ENCODE measurements at places on chromosomes 13 and 19. TPM values are rescaled to one million over a fixed set of nuclear protein-coding genes. Genes with fewer than 3 reads are reported as not detected.

DNA sequence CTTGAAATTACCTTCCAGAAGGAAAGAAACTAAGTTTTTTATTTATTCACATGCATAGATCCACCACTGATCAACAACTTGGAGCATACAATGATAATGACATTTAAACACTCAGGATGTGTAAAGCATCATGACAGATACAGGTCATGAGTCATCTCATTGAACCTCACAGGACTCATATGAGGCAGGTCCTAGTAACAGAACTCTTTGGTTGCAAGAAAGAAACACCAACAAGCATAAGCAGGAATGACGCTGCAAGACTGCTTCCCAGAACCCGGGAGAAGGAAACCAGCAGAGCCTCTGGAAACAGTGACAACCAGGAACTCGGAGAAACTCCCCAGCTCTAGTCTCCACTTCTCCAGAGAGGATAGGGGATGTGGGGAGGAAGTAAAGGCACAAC, 60.8 kb upstream of the IPO5 start:
- no peaks in the 10 kb centered on the region for H3K36me3 ChIP-seq
- no peaks in the 10 kb centered on the region for H3K27me3 ChIP-seq
- no peak for DNase-seq
- H3K27ac ChIP-seq, result no peak overlapping the region

- H3K4me3 ChIP-seq, result peak overlapping the region; percentile 77
- no peaks in the 10 kb centered on the region for H3K36me3 ChIP-seq
- H3K4me1 ChIP-seq, result no peaks in the 10 kb centered on the region
- no peak overlapping the region for H3K27ac ChIP-seq
- no peaks in the 10 kb centered on the region for H3K27me3 ChIP-seq
Measured at GRCh38 chr19:40365613-40366401, 17.3 kb downstream of the PLD3 start.

DNA sequence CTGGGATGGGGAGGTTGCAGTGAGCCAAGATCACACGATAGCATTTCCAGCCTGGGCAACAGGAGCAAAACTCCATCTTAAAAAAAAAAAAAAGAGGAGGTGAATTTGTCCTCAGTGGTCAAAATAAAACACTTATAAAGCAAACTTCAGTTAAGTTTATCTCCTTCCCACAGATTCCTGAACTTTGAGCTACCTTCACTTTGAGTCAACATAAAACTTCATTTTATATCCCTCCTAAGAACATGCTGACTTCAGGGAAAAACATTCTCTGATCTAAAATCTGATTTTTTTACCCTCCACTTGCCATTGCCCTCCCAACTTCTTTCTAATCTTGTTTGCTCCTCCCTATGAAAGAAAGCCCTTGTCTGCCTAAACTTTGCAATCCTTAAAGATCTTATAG, 59.0 kb downstream of the ZNF429 start:
- no peak for DNase-seq
- H3K27me3 ChIP-seq, result no peaks in the 10 kb centered on the region
- peaks cover 2% of the 10 kb centered on the region for H3K4me1 ChIP-seq
- peaks cover 4% of the 10 kb centered on the region for H3K36me3 ChIP-seq
- no peak overlapping the region for H3K27ac ChIP-seq

GRCh38 chr13:112442483-112443090, 66.4 kb downstream of the SPACA7 start:
- H3K27ac ChIP-seq, result no peak overlapping the region
- H3K27me3 ChIP-seq, result peaks cover 7% of the 10 kb centered on the region
- DNase-seq, result peak; percentile 83
- no peaks in the 10 kb centered on the region for H3K36me3 ChIP-seq
- H3K4me3 ChIP-seq, result no peak overlapping the region

GRCh38 chr13:60453490-60453889, 56.5 kb downstream of the TDRD3 start:
- no peaks in the 10 kb centered on the region for H3K36me3 ChIP-seq
- DNase-seq, result no peak
- H3K4me1 ChIP-seq, result no peaks in the 10 kb centered on the region
- no peak overlapping the region for H3K4me3 ChIP-seq
- no peak overlapping the region for H3K27ac ChIP-seq
- H3K27me3 ChIP-seq, result no peaks in the 10 kb centered on the region

- no peak overlapping the region for H3K27ac ChIP-seq
- no peak overlapping the region for H3K4me3 ChIP-seq
- no peaks in the 10 kb centered on the region for H3K27me3 ChIP-seq
- DNase-seq, result no peak
Measured at GRCh38 chr19:4487572-4487971, 15.5 kb downstream of the HDGFL2 start.

- DNase-seq, result no peak
- no peak overlapping the region for H3K27ac ChIP-seq
- no peak overlapping the region for H3K4me3 ChIP-seq
- no peaks in the 10 kb centered on the region for H3K36me3 ChIP-seq
- no peaks in the 10 kb centered on the region for H3K27me3 ChIP-seq
- no peaks in the 10 kb centered on the region for H3K4me1 ChIP-seq
Measured at GRCh38 chr13:74248477-74248876, 114.3 kb upstream of the KLF12 start.

- DNase-seq, result no peak
- H3K27me3 ChIP-seq, result no peaks in the 10 kb centered on the region
- no peak overlapping the region for H3K27ac ChIP-seq
- H3K4me1 ChIP-seq, result no peaks in the 10 kb centered on the region
Measured at GRCh38 chr19:53892981-53893325, 11.0 kb downstream of the PRKCG start.

- H3K4me1 ChIP-seq, result no peaks in the 10 kb centered on the region
- H3K36me3 ChIP-seq, result peaks cover 89% of the 10 kb centered on the region
- DNase-seq, result peak; percentile 62
- H3K27me3 ChIP-seq, result no peaks in the 10 kb centered on the region
Measured at GRCh38 chr19:5590865-5591154, 23.1 kb upstream of the TINCR start.

- DNase-seq, result peak; percentile 93
- H3K27ac ChIP-seq, result peak overlapping the region; percentile 91
- H3K36me3 ChIP-seq, result no peaks in the 10 kb centered on the region
- H3K4me1 ChIP-seq, result no peaks in the 10 kb centered on the region
- no peaks in the 10 kb centered on the region for H3K27me3 ChIP-seq
Measured at GRCh38 chr19:48812094-48812929, 1.5 kb upstream of the BCAT2 start.

GRCh38 chr13:26050568-26051230, 1.1 kb downstream of the SHISA2 start:
- H3K4me3 ChIP-seq, result peak overlapping the region; percentile 59
- no peaks in the 10 kb centered on the region for H3K36me3 ChIP-seq
- H3K27me3 ChIP-seq, result peaks cover 3% of the 10 kb centered on the region
- DNase-seq, result peak; percentile 71

DNA sequence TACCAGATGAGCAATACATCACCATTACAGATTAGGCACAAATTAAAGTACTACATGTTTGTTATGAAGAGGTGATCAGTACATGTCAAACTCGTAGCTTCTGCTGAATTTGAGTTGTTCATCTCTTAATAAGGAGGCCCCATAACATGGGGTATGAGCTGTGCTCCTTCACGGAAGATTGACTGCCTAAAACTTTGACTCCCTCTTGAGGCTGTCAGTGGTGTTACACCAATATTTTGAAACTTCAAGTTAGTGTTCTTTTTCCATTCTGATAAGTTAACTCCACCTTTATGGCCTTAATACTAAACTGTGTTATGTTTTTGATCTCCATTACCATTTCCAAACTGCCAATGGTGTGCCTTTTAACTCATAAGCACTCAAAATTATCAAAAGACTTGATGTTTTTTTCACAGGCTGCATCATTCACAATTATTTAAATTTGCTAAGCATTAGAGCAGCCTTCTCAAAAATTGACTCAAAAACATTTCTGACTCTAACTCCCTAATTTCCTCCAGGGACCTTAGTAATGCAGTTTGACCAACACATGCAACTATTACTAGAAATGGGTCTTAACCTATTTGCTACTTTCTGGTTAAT, 1591.5 kb downstream of the PCDH9 start:
- no peaks in the 10 kb centered on the region for H3K36me3 ChIP-seq
- H3K27me3 ChIP-seq, result no peaks in the 10 kb centered on the region
- H3K27ac ChIP-seq, result no peak overlapping the region
- H3K4me3 ChIP-seq, result no peak overlapping the region
- H3K4me1 ChIP-seq, result no peaks in the 10 kb centered on the region
- no peak for DNase-seq

GRCh38 chr13:100980171-100980570, 305.6 kb upstream of the TMTC4 start:
- no peaks in the 10 kb centered on the region for H3K36me3 ChIP-seq
- H3K4me3 ChIP-seq, result no peak overlapping the region
- H3K27ac ChIP-seq, result no peak overlapping the region
- no peaks in the 10 kb centered on the region for H3K4me1 ChIP-seq
- no peak for DNase-seq

DNA sequence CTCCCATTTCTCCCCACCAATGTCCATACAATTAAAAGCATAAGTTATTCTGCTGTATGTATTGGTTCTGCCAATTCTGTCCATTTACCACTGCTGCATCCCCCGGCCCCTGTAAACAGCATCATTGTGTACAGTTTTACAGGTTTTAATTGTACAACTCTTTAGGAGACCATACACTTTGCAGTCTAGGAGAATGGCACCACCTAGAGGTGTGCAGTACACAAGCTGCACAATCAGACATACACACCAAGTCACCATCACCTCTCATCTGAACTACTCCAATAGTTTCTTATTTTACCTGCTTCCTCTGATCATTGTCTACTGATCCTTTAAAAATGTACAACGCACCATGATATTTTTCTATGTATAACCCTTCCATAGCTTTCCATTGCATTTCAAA, 855.9 kb upstream of the KLHL1 start:
- DNase-seq, result peak; percentile 4
- no peak overlapping the region for H3K27ac ChIP-seq
- no peaks in the 10 kb centered on the region for H3K27me3 ChIP-seq
- H3K4me3 ChIP-seq, result no peak overlapping the region
- H3K4me1 ChIP-seq, result no peaks in the 10 kb centered on the region
- H3K36me3 ChIP-seq, result no peaks in the 10 kb centered on the region

DNA sequence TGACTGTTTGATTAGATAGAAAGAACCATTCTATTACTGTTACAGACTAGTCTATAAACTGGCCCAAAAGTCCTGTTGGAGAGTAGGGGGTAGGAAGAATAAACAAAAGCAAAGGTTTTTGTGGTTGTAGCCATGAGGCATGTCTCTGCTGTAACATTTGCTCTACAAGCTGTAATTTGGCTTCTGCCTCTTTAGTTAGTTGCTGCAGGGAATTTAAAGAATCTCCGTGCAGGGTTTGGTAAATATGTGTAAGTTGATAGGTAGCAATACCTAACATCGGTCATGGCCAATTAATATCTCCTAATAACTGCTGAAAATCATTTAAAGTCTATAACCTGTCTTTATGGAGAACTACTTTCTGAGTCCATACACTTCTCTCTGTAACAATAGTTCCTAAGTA, 13.0 kb downstream of the FPR3 start:
- H3K27ac ChIP-seq, result no peak overlapping the region
- no peak for DNase-seq
- H3K4me1 ChIP-seq, result no peaks in the 10 kb centered on the region
- no peaks in the 10 kb centered on the region for H3K36me3 ChIP-seq

- H3K27ac ChIP-seq, result peak overlapping the region; percentile 55
- H3K27me3 ChIP-seq, result no peaks in the 10 kb centered on the region
- peaks cover 23% of the 10 kb centered on the region for H3K36me3 ChIP-seq
- no peak overlapping the region for H3K4me3 ChIP-seq
- no peaks in the 10 kb centered on the region for H3K4me1 ChIP-seq
- no peak for DNase-seq
Measured at GRCh38 chr19:40241809-40242384, 15.4 kb upstream of the CCNP start.

DNA sequence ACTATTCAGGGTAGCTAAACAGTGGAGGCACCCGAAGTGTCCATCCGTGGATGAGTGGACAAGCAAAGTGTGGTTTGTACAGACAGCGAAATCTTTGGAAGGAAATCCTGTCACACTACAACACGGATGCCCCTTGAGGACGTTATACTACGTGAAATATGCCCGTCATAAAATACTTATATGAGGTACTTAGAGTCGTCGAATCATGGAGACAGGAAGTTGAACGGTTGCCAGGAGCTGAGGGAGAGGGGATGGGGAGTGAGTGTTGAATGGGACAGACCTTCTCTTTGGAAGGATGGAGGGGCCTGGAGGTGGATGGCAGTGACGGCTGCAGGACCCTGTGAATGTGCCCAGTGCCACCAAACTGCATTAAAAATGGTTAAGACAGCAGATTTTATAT, 11.6 kb downstream of the ATP4B start:
- H3K27me3 ChIP-seq, result no peaks in the 10 kb centered on the region
- no peak overlapping the region for H3K27ac ChIP-seq
- peak; percentile 28 for DNase-seq
- H3K4me1 ChIP-seq, result peaks cover 5% of the 10 kb centered on the region
- H3K36me3 ChIP-seq, result no peaks in the 10 kb centered on the region
- H3K4me3 ChIP-seq, result no peak overlapping the region

Gene FUT1
- 2.3 TPM for polyA plus RNA-seq

Gene YIF1B
- polyA plus RNA-seq, result 62.7 TPM

Gene IGLON5
- polyA plus RNA-seq, result 0.15 TPM

Gene MYBPC2
- not detected for polyA plus RNA-seq

Gene CD79A
- 0.32 TPM for polyA plus RNA-seq

Gene CYP4F2
- polyA plus RNA-seq, result 16.8 TPM

Gene FXYD7
- polyA plus RNA-seq, result not detected

Gene ZNF677
- polyA plus RNA-seq, result 6.5 TPM

Gene DLL3
- polyA plus RNA-seq, result 0.17 TPM

Gene SBK3
- polyA plus RNA-seq, result not detected

Gene SGCG
- not detected for polyA plus RNA-seq

Gene SRRM5
- polyA plus RNA-seq, result 0.22 TPM

Gene FXYD1
- polyA plus RNA-seq, result 39.0 TPM
